Mammary epithelial cell (primary cell): ENCODE measurements at places on chromosomes 3 and 15. TPM values are rescaled to one million over a fixed set of nuclear protein-coding genes. Genes with fewer than 3 reads are reported as not detected.

DNA sequence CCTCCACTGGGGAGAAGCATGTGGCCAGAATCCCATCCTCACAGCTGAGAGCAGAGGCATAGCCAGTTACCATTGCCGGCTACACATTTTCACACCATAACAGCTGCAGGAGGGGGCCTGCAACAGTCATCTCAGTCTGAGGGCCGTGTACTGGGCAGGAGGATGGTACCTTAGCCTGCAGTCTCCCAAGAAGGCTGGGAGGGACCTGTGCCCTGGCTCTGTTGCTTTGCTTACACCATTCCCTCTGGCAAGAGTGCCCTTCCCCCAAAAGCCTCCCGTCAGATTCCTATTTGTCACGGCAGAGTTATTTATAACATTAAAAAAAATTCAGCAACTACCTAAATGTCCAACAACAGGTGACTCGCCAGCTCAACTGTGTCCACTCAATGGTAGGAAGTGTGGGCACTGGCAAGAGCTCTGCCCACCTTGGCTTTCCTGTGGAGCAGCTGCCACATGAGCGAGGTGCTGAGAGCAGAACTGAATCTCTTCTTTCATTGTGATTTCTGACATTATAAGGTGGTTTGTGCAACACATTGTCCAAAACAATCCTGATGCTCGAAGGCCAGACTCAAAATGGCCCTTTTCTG, 4.4 kb downstream of the CAMKV start:
- no peak for DNase-seq

GRCh38 chr3:153311541-153311940, 149.5 kb downstream of the RAP2B start:
- no peak for DNase-seq

- DNase-seq = no peak
Observed at GRCh38 chr3:107496855-107497254, 25.9 kb upstream of the BBX start.

- DNase-seq = peak; percentile 40
Observed at GRCh38 chr3:194043516-194043915, 92.4 kb upstream of the HES1 start.

DNA sequence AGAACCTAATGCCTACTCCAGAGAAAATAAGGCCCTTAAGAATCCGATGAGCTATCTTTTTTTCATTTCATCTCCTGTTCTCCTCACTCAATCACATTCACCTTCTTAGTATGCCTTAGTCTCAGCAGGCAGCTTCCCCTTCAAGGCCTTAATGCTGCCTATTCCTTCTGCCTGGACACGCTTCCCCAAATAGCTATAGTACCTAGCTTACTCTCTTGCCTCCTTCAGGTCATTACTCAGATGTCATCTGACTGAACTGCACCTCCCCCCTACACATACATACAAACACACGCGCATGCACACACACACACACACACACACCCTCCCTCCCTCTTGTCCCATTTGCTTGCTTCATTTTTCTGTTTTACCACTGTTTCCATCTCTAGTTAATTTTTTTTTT, 191.5 kb upstream of the MLF1 start:
- no peak for DNase-seq

DNA sequence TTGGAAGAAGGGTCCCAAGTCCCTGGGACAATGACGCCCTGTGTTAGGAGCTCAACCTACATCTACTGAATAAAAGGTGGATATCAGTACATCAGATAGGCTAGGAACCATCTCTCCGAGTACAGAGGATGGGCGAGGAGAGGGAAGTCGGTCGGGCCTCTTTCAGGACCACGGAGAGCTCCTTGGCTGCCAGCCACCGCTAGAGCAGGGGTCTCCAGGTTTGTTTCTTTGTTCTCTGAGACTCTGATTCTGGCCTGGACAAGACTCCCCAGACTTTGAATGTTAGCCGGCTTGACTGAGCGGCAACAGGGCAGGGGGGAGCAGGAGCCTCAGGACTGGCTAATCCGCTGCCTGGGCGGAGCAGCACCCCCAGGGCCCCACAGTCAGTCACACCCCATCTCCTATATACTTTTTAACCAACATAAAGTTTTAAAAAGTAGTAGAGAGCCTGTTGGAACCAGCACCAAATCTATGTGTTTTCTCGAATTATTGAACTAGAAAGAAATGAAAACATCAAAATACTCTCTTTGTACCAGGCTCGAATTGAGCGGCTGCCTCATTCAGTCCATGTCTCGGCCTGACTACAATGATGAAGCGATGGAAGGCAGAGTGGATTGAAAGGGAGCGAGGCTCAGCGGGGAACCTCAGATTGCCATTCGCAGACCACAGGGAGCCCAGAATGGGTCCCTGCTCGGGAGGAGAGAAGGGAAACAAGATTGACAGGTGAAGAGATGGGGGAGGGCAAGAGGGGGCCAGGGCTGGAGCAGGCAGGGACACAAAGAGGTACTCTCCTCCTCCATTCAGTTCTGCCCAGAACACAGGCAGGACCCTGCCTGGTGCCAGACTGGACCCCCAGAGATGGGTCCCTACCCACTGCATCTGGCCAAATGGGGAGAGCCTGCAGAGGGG, 131.6 kb downstream of the TPRA1 start:
- no peak for DNase-seq

DNA sequence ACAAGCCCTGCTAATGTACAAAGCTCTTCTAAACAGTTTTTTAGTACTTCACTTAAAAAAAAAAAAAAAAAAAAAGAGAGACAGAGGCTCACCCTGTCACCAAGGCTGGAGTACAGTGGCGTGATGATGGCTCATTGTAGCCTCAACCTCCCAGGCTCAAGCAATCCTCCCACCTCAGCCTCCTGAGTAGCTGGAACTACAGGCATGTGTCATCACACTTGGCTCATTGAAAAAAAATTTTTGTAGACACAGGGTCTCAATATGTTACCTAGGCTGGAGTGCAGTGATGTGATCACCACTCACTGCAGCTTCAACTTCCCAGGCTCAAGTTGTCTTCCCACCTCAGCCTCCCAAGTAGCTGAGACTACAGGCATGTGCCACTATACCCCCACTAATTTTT, 47.6 kb upstream of the HEG1 start:
- DNase-seq = no peak

- DNase-seq = no peak
Observed at GRCh38 chr3:128408693-128409623, 57.7 kb downstream of the DNAJB8 start.

GRCh38 chr15:66019368-66019767, 150.1 kb downstream of the RAB11A start:
- DNase-seq = no peak

- peak; percentile 8 for DNase-seq
Observed at GRCh38 chr15:87461631-87462030, 794.9 kb downstream of the NTRK3 start.

GRCh38 chr3:7700977-7701376, 800.6 kb upstream of the LMCD1 start:
- DNase-seq = no peak

- no peak for DNase-seq
Observed at GRCh38 chr15:79017953-79018352, 72.6 kb downstream of the RASGRF1 start.

Gene ARID3B
- 4.2 TPM for polyA plus RNA-seq

Gene STRIT1
- polyA plus RNA-seq = not detected

Gene EBLN2
- 0.42 TPM for polyA plus RNA-seq

Gene WNT7A
- polyA plus RNA-seq = 11.1 TPM
